ENCODE measurements at places on chromosomes 2 and 18.
A peak's percentile ranks its signal among the peaks of the same experiment; 100 is the strongest.

DNA sequence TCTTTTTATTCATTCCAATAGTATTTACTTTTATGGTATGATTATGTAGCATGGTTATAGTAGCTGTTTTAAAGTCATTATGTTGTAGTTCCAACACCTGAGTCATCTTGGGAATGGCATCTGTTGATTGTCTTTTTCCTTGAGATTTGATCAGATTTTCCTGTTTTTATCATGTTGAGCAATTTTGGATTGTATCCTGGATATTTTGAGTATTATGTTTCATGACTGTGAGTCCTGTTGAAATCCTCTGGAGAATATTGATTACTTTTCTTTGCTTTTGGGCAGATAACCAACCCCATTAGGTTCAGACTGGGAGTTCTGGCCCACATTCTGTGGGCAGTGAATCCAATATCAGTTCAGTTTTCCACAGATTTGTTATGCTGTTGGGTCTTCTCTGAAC is 163.2 kb upstream of the SPRED2 start:
- DNase-seq: peak; percentile 41

GRCh38 chr2:57177176-57177575 is 869.4 kb upstream of the VRK2 start:
- DNase-seq: no peak

DNA sequence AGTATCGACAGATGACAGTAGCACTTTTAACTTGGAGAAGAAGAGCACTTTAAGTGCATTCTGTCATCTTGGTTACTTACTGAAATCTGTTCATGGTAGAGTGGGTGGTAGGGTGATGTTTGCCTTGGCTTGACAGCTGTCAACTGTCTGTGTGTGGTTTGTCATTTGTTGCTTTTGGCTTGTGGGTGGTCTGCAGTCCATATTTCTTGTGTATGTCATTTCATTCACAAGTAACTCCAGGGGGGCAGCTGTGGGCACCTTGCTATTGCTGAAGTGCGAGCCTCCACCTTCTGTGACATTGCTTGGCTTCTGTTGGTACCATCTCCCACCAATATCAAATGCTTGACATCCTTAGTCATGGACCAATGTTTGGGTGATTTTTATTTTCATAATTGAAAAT is 311.6 kb upstream of the NRP2 start:
- no peak for DNase-seq

GRCh38 chr2:119436993-119437772 is 5.5 kb downstream of the TMEM37 start:
- DNase-seq: no peak

DNA sequence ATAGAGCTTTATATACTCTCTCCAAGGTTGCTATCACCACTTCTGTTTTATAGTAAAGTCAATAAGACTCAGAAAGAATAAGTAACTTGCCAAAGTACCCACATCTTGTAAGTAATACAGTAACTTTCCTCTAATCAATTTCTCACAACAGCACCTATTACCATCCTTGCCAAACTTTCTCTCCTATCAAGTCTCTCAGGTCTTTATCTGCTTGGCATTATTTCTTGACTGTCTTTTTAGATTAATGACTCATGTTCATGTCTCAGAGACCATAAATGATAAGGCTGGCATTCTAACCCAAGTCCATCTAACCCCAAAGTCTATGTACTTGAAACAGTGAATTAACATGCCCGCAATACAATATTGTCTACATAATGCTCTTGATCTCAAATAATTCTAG is 618.0 kb upstream of the ZEB2 start:
- DNase-seq: no peak

DNA sequence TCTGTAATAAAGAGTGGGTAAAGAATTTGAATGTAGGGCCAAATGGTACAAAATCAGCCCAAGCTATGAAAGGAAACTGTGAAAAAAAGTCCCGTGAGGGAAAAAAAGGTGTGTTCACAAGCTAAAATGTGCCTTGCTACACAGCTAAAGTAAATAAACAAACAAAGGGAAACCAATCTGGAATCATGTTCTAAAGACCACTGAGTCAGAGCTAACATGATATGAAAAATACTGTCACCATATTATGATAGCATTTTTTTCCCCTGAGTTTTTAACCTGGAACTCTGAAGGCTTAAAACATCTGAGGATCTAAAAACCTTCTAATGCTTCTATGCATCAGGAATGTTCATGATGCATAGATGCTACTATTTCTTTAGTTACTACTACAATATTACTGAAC is 58.8 kb downstream of the SCN1A start:
- DNase-seq: no peak

DNA sequence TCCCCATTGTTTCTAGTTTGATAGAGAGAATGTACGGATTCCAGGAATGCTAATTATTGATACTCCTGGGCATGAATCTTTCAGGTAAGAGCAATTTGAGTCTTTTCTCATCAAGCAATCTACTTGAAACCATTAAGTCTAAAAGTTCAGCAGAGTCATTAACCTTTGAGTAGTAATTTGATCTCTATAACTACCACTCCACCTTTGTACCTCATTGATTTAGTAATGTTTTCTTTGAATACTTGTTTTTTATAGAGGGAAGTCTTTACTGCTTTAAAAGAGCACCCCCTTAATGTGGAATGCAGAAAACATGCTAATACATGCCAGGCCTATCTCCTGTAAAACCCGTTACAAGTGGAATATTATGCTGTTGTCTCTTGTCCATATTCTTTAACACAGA is 45.0 kb downstream of the EIF5B start:
- no peak for DNase-seq

- DNase-seq: no peak
Measured at GRCh38 chr2:45623098-45623497, 12.0 kb upstream of the SRBD1 start.

GRCh38 chr2:222907790-222908441 is 47.1 kb downstream of the ACSL3 start:
- no peak for DNase-seq

- no peak for DNase-seq
Measured at GRCh38 chr18:6677086-6677485, 52.4 kb upstream of the ARHGAP28 start.

- DNase-seq: no peak
Measured at GRCh38 chr2:124533226-124533954, 508.3 kb downstream of the CNTNAP5 start.

DNA sequence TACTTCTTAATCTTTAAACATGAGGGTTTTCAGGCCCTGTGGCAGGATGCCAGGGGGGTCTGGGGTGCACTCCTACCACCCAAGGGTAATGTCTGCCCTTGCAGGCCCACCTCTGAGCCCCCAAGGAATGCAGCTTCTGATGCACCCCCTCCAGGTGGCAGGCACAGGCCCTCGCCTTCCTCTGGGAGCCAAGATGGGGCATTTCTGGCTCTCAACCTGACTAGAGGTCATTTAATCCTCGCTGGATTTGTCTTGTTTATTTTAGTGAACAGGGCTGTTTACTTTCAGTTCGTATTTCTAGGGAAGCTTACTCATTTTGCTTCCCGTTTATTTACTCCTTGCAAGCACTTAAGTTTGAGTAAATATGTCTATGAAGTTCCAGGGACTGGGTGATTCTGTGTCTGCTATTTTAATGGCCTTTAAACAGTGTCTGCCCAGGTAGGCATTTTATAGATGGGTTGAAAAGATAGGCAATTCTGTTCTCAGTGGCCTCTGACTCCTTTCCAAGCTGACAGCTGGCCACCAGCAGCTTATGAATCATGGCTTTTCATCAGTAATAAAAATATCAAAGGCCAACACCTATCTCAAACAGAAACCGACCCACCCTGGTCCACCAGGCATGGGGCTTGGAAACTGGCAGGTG is 11.1 kb upstream of the DNPEP start:
- DNase-seq: no peak

- DNase-seq: no peak
Measured at GRCh38 chr2:190947711-190948251, 66.2 kb downstream of the STAT1 start.

GRCh38 chr2:9772999-9773902 is 70.0 kb upstream of the TAF1B start:
- DNase-seq: no peak

DNA sequence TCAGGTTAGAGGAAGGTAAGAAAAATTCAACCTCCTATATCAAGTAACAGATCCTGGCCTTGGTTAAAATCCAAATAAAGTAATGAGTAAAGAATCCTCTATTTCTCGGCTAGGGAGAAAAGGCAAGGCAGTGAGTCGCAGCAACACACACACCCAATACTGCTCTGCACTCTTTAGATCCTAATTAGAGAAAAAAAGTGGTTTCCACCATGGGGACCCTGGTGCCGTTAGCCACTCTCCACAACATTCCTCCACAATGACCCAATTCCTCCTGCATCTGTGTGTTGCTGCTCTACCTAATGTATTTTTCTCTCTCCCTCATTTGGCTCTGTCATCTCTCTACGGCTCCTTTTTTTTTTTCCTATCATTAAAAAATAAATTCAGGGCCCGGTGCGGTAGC is 462.7 kb downstream of the METTL4 start:
- no peak for DNase-seq

- no peak for DNase-seq
Measured at GRCh38 chr2:100796499-100797100, 23.3 kb upstream of the NPAS2 start.

- no peak for DNase-seq
Measured at GRCh38 chr18:22018366-22018765, 151.0 kb upstream of the GATA6 start.

GRCh38 chr2:223230352-223230751 is 178.4 kb downstream of the KCNE4 start:
- DNase-seq: no peak

- DNase-seq: no peak
Measured at GRCh38 chr18:13374096-13374467, 155.5 kb downstream of the LDLRAD4 start.

DNA sequence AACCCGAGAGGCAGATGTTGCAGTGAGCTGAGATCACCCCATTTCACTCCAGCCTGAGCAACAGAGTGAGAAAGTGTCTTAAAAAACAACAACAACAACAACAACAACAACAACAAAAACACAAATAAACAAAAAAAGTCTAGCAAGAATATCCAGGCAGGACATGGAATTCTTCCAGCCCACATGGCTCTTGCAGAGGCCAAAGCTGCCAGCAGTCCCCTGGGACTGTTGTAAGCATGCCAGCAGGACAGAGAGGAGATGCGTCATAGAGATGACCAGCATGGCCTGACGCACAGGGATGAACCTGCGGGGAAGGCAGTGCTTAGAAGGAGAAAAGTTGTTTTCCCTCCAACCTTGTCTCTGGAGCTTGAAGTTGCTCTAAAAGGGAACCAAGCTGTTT is 182.3 kb upstream of the PGAP1 start:
- no peak for DNase-seq

DNA sequence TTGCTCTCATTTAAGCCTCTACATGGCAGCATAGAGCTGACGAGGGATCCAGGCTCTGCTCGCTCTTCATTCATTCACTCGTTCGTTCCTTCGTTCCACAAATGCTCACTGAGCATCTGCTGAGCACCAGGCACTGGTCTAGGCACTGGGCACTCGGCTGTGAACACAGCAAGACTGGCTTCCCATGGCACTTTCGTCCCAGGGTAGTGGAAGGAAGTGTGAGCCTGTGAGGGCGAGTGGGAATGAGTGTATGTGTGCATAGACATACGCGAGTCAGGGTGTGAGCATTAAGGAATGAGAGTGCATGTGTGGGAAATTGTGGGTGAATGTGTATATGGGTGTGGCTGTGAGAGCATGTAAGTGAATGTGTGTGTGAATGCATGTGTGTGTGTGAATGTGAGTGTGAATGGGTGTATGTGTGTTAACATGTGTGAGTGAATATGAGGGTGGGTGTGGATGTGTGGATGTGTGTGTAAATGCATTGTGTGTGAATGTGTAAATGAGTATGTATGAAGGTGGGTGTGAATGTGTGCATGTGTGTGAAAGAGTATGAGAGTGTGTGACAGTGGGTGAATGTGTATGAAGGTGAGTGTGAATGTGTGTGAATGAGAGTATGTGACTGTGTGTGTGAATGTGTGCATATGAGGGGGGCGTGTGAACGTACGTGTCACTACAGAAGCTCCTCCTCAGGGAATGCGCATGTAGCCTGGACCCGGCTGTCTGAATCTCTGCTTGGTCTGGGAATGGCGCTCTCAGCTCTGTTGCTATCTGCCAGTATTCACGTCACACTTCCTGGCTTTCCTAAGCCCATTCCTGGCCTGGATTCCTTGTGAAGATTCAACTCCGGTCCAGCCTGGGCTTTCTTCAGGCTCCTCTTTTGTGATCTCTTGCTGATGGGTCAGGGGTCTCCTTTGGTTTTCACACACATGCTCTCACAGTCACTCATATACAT is 28.8 kb downstream of the SNORC start:
- no peak for DNase-seq

DNA sequence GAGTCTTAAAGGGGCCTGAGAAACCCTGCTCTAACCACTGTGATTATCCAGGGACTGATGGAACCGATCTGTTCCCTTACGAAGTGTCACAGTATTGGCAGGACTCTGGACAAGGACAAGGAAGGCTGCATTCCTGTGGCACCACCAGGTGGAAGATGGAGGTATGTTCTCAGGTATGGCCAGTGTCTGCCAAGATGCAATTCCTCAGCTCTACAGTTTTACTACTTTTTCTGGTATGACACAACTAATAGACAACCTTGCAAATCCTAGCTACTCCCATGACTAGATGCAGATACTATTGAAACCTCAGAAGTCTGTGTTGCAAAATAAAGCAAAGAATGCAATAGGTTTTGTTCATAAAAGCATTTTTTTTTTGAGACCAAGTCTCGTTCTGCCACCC is 14.6 kb downstream of the RAB31 start:
- no peak for DNase-seq

DNA sequence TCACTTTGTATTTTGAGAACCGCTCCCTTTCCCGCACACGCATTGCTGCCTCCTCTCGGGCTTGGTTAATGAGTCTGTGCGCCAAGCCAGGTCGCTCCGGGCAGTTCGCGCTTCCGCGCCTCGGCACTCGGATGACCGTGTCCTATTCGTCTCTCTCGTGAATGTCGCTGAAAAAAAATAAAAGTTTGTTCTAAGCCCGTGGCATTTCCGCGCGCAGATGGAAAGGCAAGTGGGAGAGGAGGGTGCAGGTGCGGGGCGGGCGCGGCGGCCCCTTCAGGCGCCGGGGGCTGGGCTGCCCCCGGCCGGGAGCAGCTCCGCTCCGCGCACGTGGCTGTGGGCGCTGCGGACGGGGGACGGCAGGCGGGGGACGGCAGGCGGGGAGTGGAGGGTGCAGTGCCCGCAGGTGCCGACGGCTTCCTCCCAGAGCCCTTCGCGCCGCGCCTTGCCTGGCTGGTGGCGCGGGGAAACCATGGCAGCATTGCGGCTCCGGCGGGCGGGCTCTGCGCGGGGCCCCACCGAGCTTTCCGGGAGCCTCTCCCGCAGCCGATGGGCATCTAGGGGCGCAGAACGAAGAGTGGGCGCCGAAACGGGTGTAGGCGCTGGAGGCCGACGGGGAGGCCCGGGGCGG is 159.6 kb upstream of the SIX2 start:
- DNase-seq: no peak

- DNase-seq: no peak
Measured at GRCh38 chr2:237737196-237737865, 61.2 kb upstream of the RBM44 start.

DNA sequence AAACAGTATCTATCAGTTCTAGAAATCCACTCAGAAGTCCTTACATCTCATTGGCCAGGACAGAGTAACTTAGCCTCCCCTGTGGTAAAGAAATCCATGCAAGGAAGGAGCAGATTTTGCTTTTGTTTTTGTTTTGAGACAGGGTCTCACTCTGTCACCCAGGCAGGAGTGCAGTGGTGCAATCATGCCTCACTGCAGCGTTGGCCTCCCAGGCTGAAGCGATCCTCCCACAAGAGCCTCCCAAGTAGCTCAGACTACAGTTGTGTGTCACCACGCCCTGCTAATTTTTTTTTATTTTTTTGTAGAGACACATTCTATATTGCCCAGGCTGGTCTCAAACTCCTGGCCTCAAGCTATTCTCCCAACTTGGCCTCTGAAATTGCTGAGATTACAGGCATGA is 185.1 kb downstream of the NRP2 start:
- DNase-seq: no peak

Measured in AG09309 (cell line).